Activated CD4-positive, alpha-beta memory T cell treated with anti-CD3 and anti-CD28 coated beads for 36 hours (primary cell): ENCODE measurements at places on chromosomes 16 and 17.

DNA sequence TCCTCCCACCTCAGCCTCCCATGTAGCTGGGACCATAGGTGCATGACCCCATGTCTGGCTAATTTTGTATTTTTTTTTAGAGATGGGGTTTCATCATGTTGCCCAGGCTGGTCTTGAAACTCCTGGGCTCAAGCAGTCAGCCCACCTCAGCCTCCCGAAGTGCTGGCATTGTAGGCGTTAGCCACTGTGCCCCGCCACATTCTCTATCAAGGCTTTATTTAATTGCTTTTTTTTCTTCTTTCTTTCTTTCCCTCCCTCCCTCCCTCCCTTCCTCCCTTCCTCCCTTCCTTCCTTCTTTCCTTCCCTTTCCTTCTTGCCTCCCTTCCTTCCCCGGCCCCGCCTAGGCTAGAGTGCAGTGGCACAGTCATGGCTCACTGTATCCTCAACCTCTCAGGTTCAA is 23.7 kb downstream of the RSPRY1 start:
- no peak for DNase-seq

- no peak for DNase-seq
These were observed 7.4 kb upstream of the ARMC7 start for GRCh38 chr17:75102385-75102821.

GRCh38 chr17:8412089-8412488 is 14.5 kb upstream of the RNF222 start:
- no peak for DNase-seq

DNA sequence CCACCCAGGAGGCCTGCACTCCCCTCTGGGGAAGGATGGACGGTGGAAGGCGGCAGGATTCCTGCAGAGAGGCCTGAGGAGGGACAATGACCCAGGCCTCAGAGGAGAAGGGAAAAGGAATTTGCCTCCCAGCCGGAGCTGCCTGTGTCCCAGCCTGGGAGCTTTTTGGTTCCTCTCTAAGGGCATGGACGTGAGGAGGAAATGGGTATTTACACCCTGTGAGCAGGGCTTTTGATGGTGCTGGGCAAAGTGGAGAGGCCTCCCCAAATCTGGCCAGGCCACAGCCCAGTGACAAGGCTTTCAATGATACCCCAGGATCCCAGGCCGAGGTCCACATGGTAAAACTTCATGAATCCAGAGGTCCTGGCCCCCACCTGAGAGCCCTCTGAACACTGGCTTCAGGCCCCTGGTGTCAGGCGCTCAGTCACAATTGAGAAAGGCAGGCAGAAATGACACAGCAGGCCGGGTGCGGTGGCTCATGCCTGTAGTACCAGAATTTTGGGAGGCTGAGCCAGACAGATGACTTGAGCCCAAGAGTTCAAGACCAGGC is 56.0 kb upstream of the DOC2B start:
- DNase-seq = no peak

- no peak for DNase-seq
These were observed 14.2 kb downstream of the ATXN1L start for GRCh38 chr16:71859762-71860521.

GRCh38 chr17:72118335-72119076 is 2.3 kb upstream of the SOX9 start:
- peak; percentile 46 for DNase-seq

DNA sequence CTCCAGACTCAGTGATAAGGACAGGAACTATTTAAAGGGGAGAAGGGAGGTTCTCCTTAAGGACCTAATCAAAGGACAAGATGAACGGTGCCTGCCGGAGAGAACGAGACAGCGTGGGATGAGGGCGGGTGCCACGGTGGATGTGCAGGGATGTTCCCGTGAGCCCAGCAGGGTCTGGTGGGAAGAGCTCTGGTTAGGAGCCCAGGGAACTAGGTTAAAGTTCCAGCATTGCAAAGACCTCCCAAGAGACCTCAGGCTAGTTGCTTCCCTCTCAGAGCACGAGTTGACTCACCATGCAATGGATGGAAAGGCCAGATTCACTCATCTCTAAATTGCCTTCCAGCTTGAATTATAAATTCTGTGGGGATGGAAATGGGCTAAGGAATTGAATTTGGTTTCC is 14.7 kb downstream of the CCR7 start:
- DNase-seq = no peak

- no peak for DNase-seq
These were observed 109.0 kb downstream of the SYCE1L start for GRCh38 chr16:77308163-77308561.

DNA sequence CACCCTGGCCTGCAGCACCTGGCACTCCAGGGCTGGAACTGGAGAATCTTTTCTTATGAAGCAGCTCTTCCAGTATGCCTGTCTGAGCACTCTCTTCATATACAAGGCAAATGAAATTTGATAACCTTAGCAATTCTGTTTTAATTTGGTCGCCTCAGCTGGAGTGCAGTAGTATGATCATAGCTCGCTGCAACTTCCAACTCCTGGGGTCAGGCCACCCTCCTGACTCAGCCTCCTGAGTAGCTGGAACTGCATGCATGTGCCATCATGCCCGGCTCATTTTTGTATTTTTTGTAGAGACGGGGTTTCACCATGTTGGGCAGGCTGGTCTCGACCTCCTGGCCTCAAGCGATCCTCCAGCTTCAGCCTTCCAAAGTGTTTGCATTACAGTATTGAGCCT is 140.8 kb upstream of the CHMP6 start:
- no peak for DNase-seq

DNA sequence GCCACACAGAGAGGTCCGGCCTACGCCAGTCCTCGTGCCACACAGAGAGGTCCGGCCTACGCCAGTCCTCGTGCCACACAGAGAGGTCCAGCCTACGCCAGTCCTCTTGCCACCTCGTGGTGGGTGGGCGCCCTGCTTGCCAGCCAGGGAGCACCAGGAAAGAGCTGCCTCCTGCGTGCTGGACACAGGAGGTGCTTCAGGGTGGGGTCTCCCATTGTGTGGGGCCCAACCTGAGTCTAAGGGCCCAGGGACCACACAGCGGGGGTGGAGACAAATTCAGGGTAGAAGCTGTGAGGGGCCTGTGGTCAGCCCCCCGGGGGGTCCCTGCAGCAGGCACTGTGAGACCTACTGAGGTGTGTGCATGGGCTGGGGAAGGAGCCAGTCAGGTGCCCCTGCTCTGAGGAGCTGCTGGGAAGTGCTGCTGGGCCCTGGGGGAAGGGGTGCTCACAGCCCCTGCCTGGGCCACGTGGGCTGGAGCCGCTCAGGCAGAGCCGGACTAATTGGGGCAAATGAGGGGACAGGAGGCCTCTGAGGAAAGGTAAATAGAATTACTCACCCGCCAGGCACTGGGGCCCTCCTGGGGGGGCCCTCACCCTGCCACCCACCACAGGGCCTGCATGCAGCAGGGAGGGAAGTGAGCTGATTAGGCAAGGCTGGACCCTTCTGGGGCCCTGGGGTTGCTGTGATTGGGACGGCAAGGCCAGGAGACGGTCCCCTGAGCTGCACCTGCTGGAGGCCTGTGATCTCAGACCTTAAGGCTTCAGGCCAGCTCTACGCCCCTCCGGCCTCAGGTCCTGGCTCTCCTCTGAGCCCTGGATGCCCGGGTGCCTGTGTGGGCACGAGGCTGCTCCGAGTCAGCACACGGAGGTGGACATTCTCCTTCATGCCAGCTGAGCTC is 11.0 kb downstream of the GCGR start:
- DNase-seq = no peak

GRCh38 chr17:63426917-63427308 is 19.2 kb downstream of the CYB561 start:
- no peak for DNase-seq

- DNase-seq = no peak
These were observed 105.4 kb downstream of the YPEL2 start for GRCh38 chr17:59436900-59437299.

GRCh38 chr16:35747658-35748455 is 2288.4 kb downstream of the TP53TG3F start:
- DNase-seq = no peak

- DNase-seq = no peak
These were observed 9.7 kb upstream of the KIF18B start for GRCh38 chr17:44956998-44957981.

DNA sequence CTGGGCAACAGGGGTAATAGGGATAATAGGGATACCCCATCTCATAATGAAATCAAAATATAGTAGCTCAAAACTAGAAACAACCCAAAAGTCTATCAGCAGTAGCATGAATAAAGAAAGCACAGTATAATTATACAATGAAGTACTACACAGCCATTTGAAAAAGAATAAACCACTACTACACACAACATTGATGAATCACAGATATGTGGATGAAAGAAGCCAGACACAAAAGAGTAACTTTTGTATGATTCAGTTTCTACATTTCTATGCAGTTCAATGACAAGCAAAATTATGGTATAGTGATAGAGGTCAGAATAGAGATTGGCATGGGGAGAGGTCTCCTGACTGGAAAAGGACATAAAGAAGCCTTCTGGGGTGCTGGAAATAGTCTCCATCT is 2.8 kb upstream of the HOXB13 start:
- DNase-seq = no peak
